Upper lobe of right lung (tissue), 1 donor: ENCODE measurements at places on chromosomes 5 and 9. TPM values are rescaled to one million over a fixed set of nuclear protein-coding genes. Genes with fewer than 3 reads are reported as not detected.

OTP gene
- not detected for total RNA-seq

DEPDC1B gene
- total RNA-seq: 0.20 TPM

DNAJC21 gene
- total RNA-seq: 57.7 TPM

GRCh38 chr5:98204798-98205197 lies 568.7 kb upstream of the RGMB start:
- no peak for DNase-seq
- no peaks in the 10 kb centered on the region for H3K36me3 ChIP-seq
- no peak overlapping the region for H3K4me3 ChIP-seq
- no peaks in the 10 kb centered on the region for H3K4me1 ChIP-seq

- H3K4me1 ChIP-seq: peaks cover 6% of the 10 kb centered on the region
- DNase-seq: no peak
- no peaks in the 10 kb centered on the region for H3K36me3 ChIP-seq
Observed at GRCh38 chr5:178430186-178431062, 159.8 kb downstream of the COL23A1 start.

DNA sequence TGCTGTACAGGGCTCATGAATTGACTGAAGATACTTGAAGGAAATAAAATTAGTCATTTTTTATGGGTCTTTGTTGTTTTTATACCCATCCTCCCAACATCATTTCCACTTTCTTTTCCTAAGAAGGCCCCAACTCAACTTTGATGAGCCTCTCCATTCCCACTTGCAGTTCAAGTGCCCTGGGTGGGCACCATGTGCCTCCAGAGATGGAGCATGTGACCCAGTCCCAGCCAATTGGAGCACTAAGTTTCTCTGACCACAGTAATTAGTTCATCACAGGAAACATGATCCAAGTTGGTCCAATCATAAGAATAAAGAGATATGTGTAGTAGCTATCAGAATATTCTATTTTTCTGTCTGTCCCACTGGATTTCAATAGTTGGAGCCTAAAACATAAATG lies 46.9 kb downstream of the HTR4 start:
- no peak for DNase-seq
- H3K27ac ChIP-seq: no peak overlapping the region
- no peaks in the 10 kb centered on the region for H3K4me1 ChIP-seq
- no peak overlapping the region for H3K4me3 ChIP-seq
- H3K36me3 ChIP-seq: no peaks in the 10 kb centered on the region

- no peaks in the 10 kb centered on the region for H3K27me3 ChIP-seq
- no peak for DNase-seq
- no peak overlapping the region for H3K27ac ChIP-seq
- H3K36me3 ChIP-seq: no peaks in the 10 kb centered on the region
Observed at GRCh38 chr5:119757276-119757675, 127.9 kb downstream of the FAM170A start.

- no peak overlapping the region for H3K4me3 ChIP-seq
- no peaks in the 10 kb centered on the region for H3K4me1 ChIP-seq
- no peak overlapping the region for H3K27ac ChIP-seq
- DNase-seq: no peak
- H3K27me3 ChIP-seq: no peaks in the 10 kb centered on the region
- H3K36me3 ChIP-seq: no peaks in the 10 kb centered on the region
Observed at GRCh38 chr5:16791036-16791705, 144.9 kb downstream of the MYO10 start.

DNA sequence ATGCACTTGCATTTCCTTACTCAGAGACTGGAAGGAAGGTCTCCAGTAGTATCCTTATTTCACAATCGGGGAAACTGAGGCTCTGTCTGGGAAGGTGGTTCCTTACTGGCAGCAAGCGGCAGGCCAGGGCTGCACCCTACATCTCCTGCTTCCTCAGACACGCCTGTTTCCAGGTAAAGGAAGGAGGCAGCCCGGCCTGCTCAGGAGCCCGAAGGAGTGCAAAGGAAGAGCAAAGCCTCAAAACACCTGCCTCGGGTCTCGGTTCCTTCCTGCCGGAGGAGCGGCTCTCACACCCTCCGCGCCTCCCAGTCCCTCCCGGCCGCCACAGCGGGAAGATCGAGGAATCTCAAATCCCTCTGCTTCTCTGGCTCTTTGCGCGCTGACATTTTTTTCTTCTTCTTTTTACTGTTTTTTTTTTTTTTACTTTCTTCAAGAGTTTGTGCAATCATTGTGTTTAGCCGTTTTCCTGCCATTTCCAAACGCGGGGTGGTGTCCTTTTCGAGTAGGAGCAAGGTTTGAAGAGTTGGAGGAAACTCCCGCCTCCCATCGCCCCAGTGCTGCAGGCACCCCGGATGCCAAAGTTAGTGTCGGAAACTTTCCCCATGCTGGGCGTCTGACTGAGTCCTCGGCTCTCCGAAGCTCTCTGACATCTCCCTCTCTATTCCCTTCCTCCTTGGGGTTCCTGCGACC lies 1.0 kb downstream of the GGTA1 start:
- no peaks in the 10 kb centered on the region for H3K36me3 ChIP-seq
- peak overlapping the region; percentile 77 for H3K27ac ChIP-seq
- H3K4me3 ChIP-seq: peak overlapping the region; percentile 59
- H3K4me1 ChIP-seq: peaks cover 19% of the 10 kb centered on the region

DNA sequence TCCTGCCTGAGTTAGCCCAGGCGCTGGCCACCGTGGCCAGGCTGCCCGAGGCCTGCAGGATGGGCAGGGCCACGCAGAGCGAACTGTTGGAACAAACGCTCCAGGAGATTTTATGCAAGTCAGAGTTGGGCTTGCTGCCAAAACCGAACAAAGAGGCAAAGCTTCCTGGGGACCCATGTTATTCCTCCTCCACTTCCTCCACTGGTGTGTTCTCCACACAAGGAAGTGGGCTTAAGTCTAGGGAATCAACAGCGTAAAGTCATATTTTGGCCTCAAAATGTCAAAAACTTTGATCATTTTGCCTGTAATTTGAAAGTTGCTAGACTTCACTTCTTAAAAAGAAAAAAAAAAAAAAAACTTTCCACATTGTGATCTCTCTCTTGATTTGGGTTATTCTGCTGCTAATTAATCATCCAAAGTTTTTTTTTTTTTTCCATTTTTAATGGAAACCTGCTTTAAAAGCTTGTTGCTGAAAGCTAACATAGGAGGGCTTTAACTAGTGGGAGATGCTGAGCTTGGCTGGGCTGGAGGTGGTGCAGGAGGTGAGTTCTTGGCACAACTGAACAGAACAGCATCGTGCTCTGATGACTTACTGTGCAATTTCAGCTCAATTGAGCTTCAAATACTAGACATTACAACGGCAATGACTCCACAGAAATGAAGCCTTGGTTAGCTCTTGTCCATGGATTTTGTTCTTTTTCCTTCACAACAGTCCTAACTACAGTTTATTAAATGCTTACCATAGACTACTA lies 73.0 kb downstream of the PTPDC1 start:
- H3K36me3 ChIP-seq: no peaks in the 10 kb centered on the region
- peak; percentile 76 for DNase-seq
- no peaks in the 10 kb centered on the region for H3K27me3 ChIP-seq
- no peak overlapping the region for H3K4me3 ChIP-seq
- peaks cover 12% of the 10 kb centered on the region for H3K4me1 ChIP-seq

DNA sequence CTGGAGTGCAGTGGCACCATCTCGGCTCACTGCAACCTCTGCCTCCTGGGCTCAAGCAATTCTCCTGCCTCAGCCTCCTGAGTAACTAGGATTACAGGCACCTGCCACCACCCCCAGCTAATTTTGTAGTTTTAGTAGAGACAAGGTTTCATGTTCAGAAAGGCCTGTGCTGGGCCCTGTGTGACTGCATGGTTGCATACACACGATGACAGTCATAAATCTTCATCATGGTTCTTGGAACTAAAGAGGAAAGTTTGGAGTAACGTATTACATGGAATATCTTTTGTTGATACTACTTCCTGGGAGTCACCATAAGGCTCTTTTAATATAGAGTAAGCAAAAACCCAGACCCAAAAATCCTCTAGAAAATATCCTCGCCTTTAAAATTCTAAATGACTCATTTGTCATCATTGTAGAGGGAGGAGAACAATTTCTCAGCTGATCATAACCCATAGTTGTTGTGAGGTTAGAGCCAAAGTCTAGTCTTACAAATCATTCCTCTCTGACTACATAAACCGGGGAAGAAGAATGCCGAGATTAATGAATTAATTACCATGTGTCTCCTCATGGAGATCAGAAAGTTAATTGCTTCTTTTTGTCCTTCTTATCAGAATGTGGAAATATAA lies 47.0 kb downstream of the KLF9 start:
- no peaks in the 10 kb centered on the region for H3K36me3 ChIP-seq
- no peaks in the 10 kb centered on the region for H3K4me1 ChIP-seq
- no peak for DNase-seq
- H3K27me3 ChIP-seq: no peaks in the 10 kb centered on the region

DNA sequence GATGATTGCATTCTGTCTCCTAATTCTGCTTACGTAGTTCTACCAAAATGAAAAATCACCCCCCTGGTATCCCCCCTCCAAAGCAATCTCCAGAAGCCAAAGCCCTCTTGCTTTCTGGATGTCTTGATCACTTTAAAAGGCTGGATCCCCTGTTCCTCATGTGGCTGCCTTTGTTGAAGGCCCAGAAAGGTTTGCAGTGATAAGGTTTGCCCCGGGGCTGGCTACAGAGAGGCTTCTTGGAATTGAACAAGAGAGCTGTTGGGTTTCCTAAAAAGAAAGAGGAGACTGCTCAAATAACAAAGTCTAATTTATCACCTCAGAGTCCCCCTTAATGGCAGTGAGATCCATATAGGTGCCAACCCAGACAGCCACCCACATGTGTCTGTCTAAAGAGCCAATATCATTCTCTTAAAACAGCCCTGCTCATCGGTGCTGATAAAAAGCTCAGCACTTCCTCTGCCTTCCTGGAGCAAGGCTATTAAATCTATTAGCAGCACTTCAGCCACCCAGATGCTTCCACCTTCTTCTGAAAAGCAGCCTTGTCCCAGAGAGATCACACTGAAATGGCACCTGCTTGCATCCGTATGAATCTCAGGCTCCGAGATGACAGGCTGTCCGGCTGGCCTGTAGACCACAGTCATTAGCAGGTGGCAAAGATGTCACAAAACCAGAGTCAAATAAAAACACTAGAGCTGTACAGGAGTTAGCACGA lies 70.9 kb downstream of the TEX10 start:
- DNase-seq: no peak
- H3K4me3 ChIP-seq: no peak overlapping the region
- H3K27me3 ChIP-seq: no peaks in the 10 kb centered on the region
- no peaks in the 10 kb centered on the region for H3K4me1 ChIP-seq
- H3K36me3 ChIP-seq: peaks cover 41% of the 10 kb centered on the region
